ENCODE measurements at places on chromosomes 3 and 15.

DNA sequence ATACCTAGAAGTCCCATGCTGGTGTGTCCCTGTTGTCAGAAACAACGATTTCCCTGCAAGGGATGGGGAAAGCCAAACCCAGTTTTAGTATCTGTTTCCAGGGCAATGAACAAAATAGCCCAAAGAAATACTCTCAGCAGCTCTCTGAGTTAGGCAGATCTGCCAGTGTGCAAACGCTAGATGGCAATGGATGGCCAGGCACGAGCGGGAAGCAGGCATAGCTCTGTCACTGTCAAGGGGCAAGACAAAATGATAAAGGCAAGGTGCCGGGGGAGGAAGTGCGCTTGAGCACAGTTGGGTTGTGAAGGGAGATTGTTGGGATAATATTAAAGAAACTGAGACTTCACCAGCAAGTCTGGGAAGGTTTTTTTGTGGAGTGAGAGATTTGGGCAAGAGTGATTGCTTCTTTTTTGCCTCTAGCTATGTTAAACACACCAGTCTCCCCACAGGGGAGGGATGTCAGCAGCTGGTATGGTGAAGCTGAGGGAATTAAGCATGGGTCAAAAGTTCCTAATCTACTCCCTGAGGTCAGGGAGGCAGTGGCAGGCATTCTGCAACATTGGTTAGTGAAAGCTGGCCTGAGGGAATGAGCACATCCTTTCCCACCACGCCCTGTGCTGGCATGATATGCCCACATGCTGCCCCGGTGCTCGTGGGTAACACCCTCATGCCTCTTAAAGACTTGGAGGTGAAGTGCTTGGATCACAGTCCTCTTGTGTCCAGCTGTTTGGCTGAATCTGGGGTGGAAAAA lies 117.5 kb downstream of the PDCD6IP start:
- no peak for DNase-seq

DNA sequence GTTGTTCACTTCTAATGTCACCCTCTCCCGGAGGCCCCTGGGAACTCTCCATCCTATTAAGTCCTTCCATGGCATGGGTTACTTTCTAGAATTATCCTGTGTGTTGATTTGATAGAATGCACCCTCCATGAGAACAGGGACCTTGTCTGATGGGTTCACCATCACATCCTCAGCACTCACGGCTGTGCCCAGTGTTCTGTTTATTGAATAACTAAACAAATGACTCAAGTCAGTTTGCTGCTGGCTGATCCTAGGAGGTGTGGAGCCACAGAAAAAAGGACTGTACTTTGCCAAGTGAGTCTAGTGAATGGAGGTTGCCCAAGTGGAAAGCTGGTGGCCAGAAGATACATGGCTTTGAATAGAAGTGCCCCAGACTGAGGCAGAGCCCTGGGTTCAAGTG lies 48.5 kb upstream of the RAB6B start:
- DNase-seq: no peak

- no peak for DNase-seq
Observed at GRCh38 chr15:71124937-71125790, 9.9 kb downstream of the THSD4 start.

DNA sequence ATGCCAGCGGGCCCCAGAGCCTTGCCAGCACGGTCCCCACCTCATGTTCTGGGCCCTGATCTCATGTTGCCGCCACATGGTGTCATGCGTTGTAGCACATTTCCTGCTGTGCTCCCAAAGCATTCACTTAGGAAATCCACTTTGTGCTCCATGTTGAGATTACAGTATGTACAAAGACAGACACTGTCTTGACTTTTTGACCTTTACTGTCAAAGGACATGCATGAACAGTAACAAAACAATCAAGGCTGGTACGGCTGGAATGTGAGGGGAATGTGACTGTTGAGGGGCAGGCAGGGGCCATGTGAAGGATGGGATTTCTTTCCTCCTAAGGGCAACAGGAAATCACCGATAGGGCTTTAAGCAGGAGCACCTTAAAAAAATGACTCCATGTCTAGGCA lies 53.3 kb upstream of the RPL32 start:
- DNase-seq: peak; percentile 50

- DNase-seq: no peak
Observed at GRCh38 chr3:37229291-37229690, 54.9 kb upstream of the LRRFIP2 start.

GRCh38 chr3:119657887-119658702 lies 2.3 kb downstream of the POPDC2 start:
- no peak for DNase-seq

GRCh38 chr15:29674661-29675533 lies 147.4 kb downstream of the TJP1 start:
- DNase-seq: peak; percentile 91

GRCh38 chr3:56790016-56790821 lies 11.5 kb downstream of the ARHGEF3 start:
- no peak for DNase-seq

DNA sequence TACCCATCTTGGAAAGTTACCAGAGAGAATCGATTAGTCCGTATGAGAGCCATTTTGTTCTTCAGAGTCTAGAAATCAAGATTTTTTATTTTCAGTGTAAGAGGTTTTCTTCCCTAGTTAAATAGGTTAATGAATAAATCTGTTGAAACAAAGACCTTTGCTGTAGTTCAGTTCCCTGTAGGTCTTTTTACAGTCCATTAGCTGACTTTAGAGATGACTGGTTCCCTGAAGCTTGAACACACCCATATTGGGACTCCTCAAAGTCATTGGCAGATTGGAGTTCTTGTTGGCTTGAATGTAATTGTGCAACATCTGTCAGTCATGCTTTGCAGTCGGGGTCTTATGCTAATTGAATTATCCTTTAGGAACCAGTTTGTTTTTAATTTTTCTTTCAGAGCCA lies 45.3 kb downstream of the SEMA6D start:
- DNase-seq: no peak

DNA sequence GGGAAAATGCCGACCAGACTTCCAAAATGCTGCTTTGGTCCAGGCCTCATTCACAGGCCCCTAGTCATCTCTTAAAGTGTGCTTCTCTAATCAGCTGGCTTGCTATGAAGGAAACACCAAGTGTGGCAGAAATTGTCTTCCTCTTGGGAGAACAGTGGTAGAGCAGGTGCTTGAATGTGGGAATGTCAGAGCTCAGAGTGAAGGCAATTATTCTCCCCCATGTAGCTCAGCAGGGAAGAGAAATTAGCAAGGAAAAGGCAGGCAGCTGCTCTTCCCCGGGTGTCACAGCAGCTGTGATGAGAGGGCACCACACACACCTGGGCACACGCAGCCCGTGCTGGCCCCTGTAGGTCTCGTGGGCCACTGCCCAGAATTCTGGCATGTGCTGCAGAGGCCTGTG lies 358.5 kb downstream of the WDR72 start:
- no peak for DNase-seq

- DNase-seq: no peak
Observed at GRCh38 chr15:25967116-25967515, 104.0 kb upstream of the ATP10A start.

DNA sequence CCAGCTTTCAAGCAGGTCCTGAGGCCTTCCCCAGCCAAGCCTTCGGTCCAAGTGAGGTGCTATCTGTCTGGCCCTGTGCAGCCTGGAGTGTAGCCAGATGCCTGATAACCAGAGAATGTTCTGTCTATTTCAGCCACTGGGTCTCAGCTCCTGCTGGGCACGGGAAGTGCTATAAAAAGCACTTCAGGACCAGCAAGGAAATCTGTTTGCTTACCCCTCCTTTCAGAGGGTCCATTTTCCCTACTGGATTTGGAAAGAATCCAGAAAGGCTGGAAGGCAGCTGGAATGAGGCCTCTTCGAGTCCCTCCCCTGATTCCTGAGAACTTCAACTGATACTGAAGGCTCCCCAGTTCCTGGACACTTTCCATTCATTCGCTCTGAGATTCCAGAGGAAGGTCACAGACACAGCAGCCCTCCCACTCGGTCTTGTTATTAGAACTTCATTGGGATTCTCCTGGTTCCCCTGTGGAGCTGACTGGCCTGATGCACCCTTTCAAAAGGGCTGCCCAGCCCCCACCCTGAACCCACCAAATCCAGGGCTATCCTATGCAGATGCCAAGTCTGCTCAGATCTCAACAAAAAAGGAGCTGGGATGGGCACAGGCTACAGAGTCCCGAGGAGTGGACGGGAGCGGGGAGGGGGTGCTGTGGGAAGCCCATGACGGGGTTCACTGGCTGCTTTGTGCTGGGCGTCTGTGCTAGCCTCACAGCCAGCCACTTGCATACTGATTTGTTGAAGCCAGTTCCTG lies 70.4 kb downstream of the UMPS start:
- no peak for DNase-seq

DNA sequence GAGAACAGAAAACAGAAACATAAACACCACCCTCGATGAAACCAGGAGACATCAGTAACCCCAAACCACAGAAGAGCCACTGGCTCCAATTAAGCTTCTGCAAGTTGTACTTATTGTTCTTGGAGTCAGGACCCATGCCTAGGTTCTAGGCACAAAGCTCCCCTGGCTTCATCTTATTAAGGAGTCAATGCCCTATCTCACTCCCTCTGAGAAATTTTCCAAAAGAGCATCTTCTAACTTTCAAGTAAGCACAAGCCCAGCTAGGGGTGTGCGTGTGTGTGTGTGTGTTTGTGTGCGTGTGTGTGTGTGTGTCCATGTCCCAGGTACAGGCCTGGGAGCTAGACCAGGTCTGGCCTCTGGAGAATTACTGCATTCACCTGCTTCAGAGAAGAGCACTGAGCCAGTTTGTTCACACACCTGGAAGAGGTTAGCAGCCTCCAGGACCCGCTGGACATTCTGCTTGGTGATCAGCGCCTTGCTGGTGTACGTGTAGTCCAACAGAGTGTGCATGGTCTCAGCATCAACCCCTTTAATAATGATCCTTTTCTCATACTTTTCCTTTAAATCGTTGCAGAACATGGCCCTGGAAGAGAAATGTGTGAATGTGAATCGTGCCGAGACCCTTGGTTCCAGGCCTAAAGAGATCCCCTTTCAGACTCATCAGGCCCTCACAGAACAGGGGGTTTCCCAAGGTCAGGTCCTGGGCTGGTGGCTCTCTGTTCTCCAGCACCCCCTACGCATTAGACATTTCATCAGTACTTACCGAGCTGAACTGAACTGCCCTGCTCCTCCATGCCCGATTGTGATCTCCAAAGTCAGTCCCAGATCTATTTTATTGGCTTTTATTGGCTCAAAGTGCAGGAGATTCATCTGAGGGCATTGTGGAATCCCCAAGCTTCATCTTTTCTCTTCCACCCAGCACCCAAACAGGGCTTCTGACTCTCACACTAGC lies 27.8 kb downstream of the KLHL6 start:
- DNase-seq: no peak

- DNase-seq: no peak
Observed at GRCh38 chr3:127731546-127732289, 59.0 kb downstream of the ABTB1 start.

- no peak for DNase-seq
Observed at GRCh38 chr3:42116466-42116865, 25.3 kb downstream of the TRAK1 start.

- no peak for DNase-seq
Observed at GRCh38 chr3:16842272-16843270, 42.2 kb upstream of the PLCL2 start.

- DNase-seq: no peak
Observed at GRCh38 chr3:171748064-171748924, 62.0 kb downstream of the PLD1 start.

DNA sequence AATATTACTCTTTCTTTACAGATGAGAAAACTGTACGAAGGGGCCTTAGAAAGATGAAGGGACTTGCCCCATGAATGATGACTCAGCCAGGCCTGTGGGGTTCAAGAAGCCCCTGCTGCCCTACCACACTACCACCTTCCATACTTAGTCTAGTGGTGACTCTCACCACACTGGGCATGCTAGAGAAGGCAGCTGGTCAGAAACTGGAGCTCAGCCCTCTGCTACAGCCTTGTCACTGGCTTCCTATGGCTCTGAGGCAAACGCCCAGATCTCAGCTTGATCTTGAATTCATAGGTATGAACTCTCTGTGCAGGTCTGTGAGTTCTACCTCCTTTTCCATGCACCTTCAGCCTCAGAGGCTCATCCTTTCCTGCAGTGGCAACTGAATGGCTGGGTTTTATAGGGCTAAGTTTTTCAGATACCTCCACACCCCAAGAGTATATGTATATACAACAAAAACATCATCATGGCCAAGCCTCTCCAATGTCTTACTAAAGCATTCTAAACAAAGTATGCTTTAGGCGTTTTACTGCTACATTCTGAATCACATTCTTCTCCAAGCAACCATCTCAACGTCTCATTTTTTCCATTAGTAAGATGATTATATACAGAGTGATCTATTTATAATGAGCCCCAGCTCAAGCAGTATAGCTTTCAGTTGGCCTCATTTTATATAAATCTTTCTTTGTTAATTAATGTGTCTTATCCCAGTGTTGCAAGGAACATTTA lies 234.1 kb downstream of the GREM1 start:
- no peak for DNase-seq

GRCh38 chr15:95676500-95676899 lies 654.0 kb upstream of the NR2F2 start:
- DNase-seq: no peak

DNA sequence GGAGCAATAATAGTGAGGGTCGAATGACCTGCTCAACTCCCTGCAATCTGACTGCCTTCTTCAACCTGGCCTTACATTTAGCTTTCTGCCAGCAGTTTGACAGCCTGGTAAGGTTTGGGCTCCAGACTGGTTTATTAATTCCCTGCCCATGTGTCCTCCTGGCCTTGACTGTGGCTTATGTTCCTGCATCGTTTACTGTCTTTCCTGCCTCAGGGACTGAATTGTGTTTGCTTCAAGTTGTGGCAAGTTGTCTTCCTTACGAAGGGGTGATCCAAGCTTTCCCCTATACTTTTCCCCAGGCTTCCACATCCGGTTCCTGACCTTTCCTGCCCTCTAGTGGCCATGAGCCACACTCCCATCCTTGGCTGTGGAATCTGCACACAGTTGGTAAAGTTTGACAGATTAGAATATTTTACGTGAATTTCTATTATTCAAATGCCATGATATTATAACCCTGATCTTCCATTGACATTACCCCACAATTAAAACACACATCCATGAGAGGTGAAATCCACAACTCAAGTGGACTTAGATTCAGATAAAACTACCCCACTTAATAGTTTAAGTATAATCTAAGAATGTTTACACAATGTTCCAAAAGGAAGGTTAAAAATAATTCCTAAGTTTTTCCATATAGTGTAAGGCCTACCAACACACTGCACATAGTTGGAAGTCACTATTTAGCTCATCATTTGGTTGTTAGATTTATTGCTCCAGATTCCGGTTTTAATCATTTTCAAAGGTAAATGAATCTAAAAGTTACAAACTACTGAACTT lies 95.7 kb downstream of the NEDD4 start:
- peak; percentile 55 for DNase-seq

- no peak for DNase-seq
Observed at GRCh38 chr3:31465999-31466398, 66.7 kb upstream of the STT3B start.

DNA sequence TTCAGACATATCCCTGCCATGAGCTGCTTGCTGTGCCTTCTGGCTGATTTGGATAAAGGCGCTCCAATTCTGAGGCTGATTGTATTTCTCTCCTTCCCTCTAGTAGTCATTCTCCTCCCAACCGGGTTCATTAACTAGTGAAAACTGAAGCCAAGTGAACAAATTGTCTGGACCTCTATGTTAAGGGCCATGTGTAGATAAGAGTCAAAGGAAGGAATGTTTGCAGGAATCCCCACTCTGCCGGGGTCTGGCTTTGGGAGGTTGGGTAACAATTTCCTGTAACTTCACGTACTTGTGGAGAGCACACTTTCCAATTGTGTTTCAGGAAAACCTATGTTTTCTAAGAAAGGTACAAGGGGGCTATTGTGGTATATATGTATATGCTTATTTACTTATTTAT lies 38.2 kb upstream of the SUCLG2 start:
- DNase-seq: no peak

GRCh38 chr3:5709714-5710113 lies 522.2 kb downstream of the EDEM1 start:
- no peak for DNase-seq

Data from Caco-2 (cell line).